Anterior cingulate cortex (tissue), 58 donors: ENCODE measurements at places on chromosomes 6 and 20.

DNA sequence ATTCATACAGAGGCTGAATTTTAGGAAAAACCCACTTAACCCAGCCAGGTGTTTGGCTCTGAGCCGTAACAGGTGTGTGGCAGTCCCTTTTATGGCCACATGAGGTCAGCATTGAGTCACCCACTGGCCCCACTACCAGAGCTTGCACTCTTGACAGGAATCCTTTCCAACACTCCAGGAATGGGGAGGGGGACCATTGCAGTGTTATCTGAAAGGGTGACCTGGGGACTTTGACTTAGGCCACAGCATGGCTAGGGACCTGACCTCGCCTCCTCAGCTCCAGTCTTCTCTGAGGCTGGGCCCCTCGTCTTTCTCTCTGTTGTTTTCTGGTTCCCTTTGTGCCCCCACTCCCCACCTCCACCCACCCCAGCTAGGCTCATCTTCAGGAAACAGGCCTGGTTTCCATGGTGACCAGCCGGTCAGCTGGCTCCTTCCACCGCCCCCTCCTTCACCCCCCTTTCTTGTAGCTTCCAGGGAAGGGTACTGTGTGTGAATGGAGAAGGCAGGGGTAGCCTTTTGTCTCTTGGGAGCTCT, 2.1 kb upstream of the TMEM151B start:
- peak; percentile 47 for DNase-seq

- peak; percentile 73 for DNase-seq
Observed at GRCh38 chr6:63573076-63573898, 1.0 kb downstream of the LOC128125822 start.

GRCh38 chr6:89289710-89290109, 25.4 kb downstream of the GABRR2 start:
- no peak for DNase-seq

DNA sequence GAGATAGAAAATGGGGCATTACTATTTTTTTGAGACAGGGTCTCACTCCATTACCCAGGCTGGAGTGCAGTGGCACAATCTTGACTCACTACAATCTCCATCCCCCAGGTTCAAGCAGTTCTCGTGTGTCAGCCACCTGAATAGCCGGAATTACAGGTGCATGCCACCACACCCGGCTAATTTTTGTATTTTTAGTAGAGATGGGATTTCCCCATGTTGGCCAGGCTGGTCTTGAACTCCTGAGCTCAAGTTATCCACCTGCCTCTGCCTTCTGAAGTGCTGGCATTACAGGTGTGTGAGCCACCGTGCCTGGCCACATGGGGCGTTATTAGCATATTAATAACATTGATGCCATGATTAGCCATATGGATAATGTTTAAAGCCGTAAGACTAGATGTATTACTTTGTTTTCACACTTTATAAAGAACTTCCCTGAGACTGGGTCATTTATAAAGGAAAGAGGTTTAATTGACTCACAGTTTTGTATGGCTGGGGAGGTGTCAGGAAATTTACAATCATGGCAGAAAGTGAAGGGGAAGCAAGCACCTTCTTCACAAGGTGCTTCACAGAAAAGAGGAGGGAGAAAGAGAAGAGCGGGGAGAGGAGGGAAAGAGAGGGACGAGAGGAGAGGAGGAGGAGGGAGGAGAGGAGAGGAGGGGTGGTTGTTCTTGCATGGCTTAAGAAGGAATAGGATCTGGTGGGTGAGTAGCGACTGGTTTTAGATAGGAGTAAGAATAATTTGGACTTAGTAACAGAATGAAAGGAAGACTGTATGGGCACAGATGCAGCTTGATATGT, 51.9 kb downstream of the MYO6 start:
- DNase-seq = no peak

DNA sequence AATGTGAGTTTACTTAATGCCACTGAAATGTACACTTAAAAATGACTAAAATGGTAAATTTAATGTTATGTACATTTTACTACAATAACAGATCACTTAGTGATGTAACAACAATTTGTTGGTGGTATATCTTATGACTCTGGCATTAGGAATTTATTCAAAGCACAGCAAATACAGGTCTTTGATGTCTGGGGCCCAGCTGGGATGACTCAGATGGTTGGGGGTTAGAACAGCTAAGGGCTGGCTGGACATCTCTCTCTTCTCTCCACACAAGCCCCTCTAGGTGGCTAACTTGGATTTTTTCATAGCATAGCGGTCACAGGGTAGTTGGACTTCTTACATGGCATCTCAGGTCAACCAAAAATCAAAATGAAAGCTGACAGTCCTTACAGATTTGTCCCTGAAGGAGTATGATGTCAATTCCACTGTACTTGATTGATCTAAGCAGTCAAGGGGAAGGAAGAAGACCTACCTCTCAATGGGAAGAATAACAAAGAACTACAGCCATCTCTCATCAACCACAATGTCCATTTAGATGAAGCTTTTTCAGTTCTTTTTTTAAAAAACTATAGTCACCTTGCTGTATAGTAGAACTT, 37.5 kb upstream of the LCA5 start:
- DNase-seq = no peak

- DNase-seq = no peak
Observed at GRCh38 chr20:41225091-41225490, 87.7 kb downstream of the PLCG1 start.

DNA sequence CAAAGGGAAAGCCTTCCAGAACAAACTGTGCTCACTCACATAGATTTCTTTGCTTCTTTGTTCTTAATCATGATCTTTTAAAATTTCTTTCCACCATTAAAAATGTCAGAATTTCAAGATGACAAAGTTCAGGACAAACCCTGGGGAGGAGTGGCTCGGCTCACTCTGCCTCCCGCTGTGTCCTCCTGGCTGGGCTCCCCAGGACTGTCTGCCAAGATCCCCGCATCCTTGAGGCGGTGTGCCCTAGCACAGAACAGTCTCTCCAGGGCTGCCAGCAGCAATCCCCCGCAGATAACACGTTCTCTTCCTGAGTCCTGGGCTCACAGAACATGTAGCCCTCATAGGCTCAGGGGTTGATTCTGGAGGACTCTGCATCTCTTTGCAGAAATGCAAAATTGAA, 98.4 kb upstream of the KCNG1 start:
- DNase-seq = no peak

- DNase-seq = no peak
Observed at GRCh38 chr6:108168501-108169463, 3.0 kb downstream of the NR2E1 start.

GRCh38 chr20:17761604-17762003, 61.8 kb downstream of the BANF2 start:
- DNase-seq = no peak

DNA sequence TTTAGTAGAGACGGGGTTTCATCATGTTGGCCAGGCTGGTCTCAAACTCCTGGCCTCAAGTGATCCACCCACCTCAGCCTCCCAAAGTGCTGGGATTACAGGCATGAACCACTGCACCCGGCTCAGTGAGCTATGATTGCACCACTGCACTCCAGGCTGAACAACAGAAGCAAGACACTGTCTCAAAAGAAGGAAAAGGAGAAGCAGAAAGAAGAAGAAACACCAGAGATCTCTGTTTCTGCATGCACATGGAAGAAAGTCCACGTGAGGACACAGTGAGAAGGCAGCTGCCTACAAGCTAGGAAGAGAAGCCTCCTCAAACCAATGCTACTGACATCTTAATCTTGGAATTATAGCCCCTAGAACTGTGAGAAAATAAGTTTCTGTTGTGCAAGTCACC, 16.0 kb downstream of the ECT2L start:
- no peak for DNase-seq

GRCh38 chr20:9689041-9689440, 149.8 kb downstream of the PAK5 start:
- DNase-seq = no peak

GRCh38 chr6:14353798-14354197, 236.2 kb downstream of the CD83 start:
- no peak for DNase-seq

DNA sequence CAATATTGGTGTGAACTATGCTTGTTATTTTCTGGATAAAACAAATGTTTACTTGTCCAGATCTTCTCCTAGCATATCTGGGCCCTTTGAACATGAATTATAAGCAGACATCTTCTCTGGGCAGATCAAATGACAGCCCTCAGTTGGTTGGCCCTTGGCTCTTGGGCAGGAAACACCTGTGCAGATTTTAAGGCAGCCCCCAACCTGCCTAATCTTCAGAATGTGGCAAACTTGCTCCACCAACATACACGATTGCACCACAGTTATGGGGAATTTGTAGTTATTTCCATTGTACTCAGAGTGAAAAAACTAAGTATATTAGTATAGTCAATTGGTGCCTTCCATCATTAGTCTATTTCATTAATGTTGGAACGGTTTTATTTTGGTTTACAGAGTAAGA, 94.9 kb upstream of the KCNK16 start:
- no peak for DNase-seq

- DNase-seq = no peak
Observed at GRCh38 chr6:1820714-1821113, 211.0 kb downstream of the FOXC1 start.
